Dermis blood vessel endothelial cell (primary cell): ENCODE measurements at places on chromosomes 1 and 21. TPM values are rescaled to one million over a fixed set of nuclear protein-coding genes. Genes with fewer than 3 reads are reported as not detected.
A peak's percentile ranks its signal among the peaks of the same experiment; 100 is the strongest.

DNA sequence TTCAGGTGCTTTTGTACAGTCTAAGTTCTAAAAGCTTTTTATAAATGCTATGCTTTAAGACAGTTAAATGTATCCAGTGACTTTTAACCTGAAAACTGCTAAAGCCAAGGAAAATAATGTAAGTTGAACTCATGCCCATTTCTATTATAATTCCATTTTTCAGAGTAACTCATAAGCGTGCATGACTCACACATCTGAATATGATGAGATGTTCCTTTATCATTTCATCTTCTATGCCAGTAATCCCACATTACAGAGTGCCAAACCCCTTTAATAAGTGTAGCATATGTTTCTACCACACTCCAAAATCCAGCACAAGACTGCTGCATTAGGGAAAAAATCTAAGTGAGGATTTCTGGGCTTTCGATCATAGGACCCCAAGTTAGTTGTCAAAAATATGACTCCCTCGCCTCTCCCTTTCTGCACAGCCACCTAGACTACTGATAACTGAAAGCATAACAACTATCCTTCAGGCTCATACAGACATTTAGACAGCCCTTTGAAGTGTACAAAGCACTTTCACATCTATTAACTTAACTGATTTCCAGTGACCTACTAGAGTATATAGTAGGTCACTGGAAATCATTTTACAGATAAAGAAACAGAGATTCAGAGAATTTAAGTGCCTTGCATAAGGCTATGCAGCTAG, 45.3 kb downstream of the JAK1 start:
- peak; percentile 72 for DNase-seq

- no peak for DNase-seq
These were observed 116.0 kb downstream of the ASTN1 start for GRCh38 chr1:177048314-177049069.

DNA sequence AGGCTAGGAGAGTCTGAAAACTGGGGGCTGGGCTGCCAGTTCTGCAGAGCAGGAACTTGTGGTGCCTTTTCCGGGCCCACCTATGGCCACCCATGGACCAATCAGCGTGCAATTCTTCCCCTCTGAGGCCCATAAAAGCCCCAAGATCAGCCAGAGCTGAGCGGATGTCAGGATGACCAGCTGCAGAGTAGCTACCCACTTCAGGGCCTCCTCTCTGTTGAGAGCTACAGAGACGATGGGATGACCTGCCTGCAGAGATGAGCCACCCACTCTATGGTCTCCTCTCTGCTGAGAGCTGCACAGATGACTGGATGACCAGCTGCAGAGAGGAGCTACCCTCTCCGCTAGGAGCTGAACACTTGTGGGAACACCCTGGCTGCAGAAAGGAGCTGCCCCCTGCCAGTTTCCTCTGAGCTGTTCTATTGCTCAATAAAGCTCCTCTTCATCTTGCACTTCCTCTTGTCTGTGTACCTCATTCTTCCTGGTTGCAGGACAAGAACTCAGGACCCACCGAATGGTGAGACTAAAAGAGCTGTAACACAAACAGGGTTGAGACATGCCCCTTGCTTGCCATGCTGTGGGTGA, 12.8 kb upstream of the AADACL4 start:
- DNase-seq, result no peak

DNA sequence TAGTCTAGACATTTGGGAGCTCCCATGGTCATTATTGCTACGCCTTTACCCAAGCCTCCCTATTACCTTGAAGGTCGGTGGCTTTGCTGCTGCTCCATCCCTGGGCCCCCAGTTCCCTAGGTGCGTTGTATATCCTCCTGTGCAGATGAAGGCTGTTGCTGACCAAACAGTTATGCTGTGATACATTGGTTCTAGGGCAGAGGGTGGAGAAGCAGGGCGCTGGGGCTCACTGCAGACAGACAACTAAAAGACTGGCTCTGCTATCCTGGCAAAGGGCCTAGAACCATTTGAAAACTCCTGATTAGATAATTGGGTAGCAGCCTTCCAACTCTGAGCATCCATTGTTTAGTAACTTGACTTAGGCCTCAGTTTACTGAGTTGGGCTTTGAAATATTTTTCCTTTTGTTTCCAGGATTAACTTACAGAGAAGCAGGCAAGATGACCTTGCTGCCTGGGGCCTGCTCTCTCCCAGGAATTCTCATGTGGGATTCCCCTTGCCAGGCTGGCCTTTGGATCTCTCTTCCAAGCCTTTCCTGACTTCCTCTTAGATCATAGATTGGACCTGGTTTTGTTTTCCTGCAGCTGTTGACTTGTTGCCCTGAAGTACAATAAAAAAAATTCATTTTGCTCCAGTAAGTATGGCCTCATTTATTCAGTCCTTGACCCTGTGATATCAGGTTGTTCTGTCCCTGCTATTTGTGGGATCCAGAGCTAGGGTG, 15.5 kb downstream of the CHI3L2 start:
- peak; percentile 45 for DNase-seq

DNA sequence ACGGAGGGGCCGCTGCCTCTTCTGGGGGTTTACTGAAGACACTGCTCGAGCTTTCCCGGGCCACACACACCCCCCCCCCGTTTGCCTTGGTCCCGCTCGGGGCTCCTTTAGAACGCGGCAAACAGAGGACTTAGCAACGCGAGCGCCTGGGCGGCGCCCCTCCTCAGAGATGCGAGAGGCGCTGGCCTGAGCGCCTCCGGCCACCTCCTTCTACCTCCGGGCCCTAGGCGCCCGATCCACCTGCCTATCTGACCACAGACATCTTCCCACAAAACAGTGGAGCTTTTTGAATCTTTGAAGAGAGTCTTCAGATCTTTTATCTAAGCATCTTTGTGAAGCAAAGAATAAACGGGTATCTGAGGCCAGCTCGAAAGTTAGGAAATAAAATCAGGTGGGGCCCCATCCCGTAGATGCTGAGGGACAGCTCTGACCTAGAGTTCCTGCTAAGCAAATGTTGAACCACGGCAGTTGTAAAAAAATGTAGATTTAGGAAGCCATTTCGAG, 436 bp upstream of the TTLL7 start:
- DNase-seq, result peak; percentile 73

DNA sequence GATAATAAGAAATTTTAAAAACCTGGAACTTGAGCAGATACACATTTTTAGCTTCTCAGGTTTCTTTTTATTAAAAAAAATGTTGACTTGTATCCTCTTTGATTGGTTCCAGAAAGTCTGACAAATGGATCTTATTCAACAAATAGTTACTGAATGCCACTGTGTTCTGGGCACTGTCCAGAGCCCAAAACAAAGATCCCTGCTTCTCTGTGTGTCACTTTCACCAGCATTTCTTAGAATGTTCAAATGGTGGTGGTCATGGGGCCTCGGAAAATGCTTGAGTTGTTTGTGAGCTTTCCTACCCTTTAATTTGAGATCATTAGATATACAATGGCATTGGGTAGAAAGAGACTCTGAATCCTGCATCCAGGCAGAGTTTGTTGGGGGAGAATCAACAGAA, 19.9 kb downstream of the ACTN2 start:
- DNase-seq, result no peak

GRCh38 chr21:42829417-42829816, 49.9 kb downstream of the WDR4 start:
- DNase-seq, result no peak

DNA sequence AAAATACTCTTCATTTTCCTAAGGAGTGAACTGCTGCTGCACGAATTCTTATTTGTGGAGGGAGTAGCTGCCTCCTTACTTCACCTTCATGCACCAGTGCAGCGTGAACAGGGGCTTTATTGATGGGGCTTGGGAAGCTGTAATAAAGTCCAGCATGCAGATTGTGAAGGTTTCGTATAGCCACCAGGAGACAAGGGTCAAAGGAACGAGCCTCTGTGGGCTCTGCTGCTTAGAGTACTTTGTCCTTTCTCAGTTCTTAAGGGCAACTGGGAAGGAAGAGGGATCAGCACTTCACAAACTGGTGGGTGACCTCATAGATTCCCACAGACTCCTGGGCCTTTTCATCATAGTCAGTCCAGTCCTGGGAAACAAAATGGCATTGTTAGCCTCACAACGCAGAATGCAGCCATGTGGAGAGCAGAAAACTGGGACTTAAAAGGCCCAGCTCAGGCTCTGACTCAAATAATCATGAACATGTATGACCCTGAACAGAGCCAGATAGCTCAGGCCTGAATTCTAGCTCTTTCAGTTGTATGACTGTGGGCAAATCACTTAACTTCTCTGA, 6.0 kb downstream of the CZIB start:
- no peak for DNase-seq

DNA sequence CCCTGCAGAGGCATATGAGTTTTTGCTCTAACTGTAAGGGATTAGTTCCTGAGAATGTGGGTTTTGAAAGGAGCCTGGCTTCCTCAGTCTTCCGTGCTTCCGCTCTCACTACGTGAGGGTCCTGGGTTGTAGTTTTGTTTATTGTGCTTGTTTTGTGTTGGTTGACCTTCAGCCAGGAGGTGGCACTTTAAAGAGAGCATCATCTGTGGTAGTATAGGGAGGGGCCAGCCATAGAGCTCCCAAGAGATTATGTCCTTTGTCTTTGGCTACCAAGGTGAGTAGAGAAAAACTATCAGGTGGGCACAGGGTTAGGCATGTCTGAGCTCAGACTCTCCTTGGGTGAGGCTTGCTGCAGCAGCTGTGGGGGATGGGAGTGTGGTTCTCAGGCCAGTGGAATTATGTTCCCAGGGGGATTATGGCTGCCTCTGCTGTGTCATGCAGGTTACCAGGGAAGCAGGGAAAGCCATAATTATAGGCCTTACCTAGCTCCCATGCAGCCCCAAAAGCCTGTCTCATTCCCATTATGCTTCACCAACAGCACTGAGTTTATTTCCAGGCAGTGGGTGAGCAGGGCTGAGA, 23.5 kb downstream of the CYP4B1 start:
- no peak for DNase-seq

GRCh38 chr1:22636353-22636752, at the start of gene C1QA:
TSS of gene C1QA (plus strand) at chr1:22636628. CDS start at chr1:22637617, 989 bp downstream.
- DNase-seq, result no peak

GRCh38 chr1:243735457-243735856, 114.6 kb downstream of the AKT3 start:
- no peak for DNase-seq

Gene TTC34
- total RNA-seq, result under 0.01 and 0.05 TPM in 2 replicates

Gene ST6GALNAC5
- total RNA-seq, result not detected in 2 replicates

Gene TNFAIP8L2
- 0.14 TPM in 1 of 2 replicates, not detected in the other for total RNA-seq
